Activated CD8-positive, alpha-beta T cell treated with anti-CD3 and anti-CD28 coated beads for 36 hours (primary cell): ENCODE measurements at places on chromosomes 5 and 9.

DNA sequence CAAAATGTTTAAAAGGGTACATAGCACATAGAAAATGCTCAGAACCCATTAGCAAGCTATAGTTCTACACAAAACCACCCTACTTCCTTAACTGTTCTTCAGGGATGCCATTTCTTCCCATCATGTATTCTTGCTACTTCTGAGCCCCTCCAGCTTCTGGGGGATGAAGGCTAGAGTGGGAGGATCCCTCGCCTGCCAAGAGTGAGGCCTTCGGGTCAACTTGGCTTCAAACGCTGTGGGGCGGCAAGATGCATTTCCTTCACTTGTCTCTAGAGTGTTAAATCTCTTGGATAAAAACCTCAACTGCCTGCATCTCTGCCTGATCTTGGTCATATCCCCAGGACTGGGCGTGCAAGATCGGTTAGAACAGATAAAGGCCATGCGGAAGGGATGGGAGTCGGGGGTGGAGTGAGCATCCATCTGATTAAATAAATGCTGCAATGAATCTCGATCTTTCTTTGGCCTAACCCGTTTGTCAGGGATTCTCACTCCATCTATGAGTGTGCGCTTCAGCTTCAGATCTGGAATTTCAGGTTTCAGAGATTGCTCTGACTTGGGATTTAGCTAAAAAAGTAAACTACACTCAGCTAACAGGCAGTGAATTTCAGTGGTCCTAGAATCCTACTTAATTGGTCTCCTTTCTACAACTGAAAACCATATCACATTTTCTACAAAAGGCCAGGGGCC, 118.0 kb upstream of the PANK3 start:
- DNase-seq, result no peak

GRCh38 chr9:138098908-138099791, 221.6 kb downstream of the CACNA1B start:
- no peak for DNase-seq

DNA sequence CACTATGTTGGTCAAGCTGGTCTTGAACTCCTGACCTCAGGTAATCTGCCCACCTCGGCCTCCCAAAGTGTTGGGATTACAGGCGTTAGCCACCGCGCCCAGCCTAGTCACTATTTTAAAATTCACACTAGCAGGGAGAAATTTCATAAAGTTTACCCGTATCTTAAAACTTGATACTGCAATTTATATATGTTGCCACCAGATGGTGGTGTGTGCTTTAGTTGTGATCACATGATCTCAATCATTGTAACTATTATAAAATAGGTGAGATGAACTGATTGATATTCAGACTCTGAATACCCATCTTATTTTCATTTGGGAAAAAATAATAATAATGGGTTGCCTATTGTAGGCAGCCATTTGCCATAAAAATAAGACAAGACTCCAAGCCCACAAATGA, 1330.4 kb upstream of the WWC1 start:
- DNase-seq, result no peak

DNA sequence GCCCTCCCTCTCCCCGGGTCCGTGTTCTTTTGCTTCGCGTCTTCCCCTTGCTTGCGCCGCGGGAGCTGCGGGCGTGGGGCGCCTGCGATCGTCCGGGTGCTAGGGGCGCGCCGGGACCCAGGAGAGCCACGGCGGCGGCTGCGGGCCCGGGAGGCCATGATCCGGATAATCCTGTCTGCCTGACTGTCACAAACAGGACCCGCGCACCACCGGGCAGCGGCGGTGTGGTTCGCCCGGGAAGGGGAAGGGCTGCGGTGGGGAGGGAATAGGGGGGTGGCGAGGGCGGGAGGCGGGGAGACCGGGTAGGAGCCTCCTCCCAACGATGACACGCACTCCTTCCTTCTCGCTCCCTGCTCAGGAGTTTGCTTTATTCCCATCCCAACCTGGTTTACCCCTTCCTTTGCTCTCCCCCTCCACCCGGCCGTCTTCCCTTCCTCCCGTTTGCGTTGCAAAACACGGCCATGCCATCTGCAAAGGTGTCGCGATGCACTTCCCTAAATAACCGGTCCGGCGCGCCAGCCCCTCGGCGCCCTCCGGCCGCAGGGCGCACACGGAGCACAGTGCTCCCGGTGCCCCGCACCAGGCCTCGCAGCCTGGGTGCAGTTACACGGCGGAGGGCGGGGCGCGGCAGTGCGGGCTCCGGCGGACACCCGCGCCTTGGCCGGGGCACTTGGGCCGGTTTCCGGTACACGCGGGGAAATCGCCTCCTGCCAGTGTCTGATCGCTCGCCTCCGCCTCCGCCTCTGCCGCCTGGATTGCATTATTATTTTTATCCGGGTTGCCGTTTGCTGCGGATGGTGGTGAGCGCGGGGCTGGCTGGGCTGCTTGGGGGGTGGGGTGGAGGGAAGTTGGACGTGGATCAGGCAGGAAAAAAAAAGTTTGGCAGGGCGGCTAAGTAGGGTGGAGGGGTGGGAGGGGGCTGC, 1.5 kb downstream of the SMARCA2 start:
- DNase-seq, result peak; percentile 61

- DNase-seq, result no peak
These were observed 18.3 kb upstream of the RNU6ATAC start for GRCh38 chr9:134182554-134183085.

DNA sequence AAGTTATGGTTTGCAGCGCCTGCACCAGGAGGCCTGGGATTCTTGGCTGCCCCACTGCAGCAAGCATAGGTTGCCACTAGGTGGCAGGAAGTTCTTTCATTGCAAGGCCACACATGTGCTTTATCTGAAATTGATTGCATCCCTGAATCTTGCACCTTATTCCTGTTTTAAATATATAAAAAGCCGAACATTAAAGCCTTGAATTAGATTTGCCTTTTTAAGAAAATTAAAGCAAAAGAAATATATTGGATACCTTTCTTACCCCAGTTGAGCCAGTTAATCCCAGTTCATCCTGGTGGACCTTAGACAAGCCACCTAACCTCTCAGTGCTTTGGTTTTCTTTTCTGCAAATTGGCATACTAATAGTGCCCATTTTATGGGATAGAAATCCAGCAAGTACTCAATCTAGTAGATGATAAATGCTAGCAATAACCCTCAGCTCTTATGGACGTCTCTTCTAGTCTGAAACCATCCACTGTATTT, 6.3 kb upstream of the TRMT10B start:
- peak; percentile 75 for DNase-seq

- DNase-seq, result no peak
These were observed 384.6 kb upstream of the SLC30A5 start for GRCh38 chr5:68709239-68709638.

DNA sequence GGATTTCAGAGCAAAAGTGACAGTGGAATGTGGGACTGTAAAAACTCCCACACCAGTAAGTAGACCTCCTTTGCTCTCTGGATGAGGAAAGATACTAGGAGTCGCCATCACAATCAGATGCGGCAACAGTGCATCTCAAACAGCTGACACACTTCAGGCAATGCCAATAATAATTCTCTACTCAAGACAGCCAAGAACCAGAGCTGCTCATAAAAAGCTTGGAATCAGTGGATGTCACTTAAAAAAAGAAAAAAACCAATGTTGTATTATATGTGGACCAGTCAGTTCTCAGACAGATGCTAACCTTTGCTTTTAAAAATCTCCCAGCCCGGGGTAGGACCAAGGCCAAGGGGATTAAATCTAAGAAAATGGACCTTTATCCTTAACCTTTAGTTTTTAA, 185.0 kb downstream of the GNA14 start:
- no peak for DNase-seq

DNA sequence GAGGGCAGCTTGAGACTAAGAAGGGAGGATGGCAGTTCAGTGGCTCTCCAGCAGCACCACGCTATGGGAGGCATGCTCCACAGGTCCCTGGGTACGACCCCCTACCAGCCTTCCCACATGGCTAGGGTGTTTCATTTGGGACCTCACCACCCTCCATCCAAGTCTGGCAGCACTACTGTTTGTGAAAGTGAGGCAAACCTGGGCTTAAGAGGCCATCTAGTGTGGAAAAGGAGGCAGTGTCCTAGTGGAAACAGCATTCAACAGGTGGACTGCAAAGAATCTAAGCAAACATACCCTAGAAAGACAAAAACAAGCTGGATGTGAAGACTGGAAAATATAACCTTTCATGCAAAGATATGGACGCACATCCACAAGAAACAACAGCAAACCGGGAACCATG, 4.8 kb upstream of the C5orf47 start:
- DNase-seq, result no peak

- DNase-seq, result peak; percentile 33
These were observed 142.9 kb downstream of the HSD17B3 start for GRCh38 chr9:96158909-96159575.

DNA sequence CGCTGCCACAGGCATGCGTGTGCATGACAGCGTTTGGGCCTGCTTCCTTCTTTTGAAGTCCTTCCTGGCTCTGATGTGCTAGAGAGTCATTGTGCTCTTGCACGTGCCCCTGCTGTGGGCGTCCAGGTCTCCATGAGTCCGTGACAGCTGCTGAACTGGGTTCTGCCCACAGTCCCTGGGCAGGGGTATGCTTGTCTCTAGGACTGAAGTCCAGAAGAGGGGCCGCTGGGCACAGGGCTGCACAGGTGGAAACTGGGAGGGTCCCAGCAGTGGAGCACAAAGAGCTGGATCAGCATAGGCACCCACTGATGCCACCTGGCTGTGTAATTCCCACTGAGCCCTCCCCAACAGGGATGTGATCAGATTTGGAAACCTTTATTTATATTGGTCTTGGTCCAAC, 169.4 kb downstream of the IRX2 start:
- no peak for DNase-seq

DNA sequence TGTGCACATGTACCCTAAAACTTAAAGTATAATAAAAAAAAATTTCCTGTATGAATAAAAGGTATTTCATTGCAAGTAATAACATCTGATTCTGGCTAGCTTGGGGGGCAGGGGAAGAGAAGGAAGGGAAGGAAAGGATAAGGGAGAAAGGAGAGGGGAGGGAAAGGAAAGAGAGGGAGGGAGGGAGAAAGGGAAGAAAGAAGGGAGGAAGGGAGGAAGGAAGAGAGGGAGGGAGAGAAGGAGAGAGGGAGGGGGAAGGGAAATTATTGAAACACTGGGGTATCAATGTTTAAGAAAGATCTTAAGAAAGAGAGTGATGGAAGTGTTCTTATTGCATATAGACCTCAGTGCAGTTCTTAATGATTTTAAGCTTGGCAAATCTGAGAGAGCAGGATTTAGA, 129.8 kb upstream of the ZNF366 start:
- DNase-seq, result no peak
